ENCODE measurements at places on chromosomes 4 and X.

DNA sequence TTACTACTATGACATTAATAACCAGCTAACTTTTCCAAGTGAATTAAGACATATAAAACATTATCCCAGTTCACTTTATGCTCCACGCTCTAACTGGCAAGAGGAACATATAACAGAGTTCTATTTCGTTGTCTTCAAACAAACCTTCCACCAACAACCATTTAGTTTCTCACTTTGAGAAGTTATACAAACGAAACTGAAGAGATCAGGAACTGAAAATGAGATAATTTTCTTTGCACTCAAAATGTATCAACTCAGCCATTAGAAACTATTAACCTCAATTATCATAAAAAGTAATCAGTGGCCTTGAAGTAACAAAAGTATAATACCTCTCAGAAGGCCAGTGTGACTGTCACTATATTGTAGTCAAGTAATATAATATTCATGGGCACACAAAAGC is 70.1 kb downstream of the CHM start:
- 0 out of 3 replicates have a peak, but pooled peaks cover 7% of the 10 kb centered on the region for H3K36me3 ChIP-seq
- H3K4me1 ChIP-seq: no peaks in the 10 kb centered on the region
- DNase-seq: no peak
- no peak overlapping the region for H3K4me3 ChIP-seq

DNA sequence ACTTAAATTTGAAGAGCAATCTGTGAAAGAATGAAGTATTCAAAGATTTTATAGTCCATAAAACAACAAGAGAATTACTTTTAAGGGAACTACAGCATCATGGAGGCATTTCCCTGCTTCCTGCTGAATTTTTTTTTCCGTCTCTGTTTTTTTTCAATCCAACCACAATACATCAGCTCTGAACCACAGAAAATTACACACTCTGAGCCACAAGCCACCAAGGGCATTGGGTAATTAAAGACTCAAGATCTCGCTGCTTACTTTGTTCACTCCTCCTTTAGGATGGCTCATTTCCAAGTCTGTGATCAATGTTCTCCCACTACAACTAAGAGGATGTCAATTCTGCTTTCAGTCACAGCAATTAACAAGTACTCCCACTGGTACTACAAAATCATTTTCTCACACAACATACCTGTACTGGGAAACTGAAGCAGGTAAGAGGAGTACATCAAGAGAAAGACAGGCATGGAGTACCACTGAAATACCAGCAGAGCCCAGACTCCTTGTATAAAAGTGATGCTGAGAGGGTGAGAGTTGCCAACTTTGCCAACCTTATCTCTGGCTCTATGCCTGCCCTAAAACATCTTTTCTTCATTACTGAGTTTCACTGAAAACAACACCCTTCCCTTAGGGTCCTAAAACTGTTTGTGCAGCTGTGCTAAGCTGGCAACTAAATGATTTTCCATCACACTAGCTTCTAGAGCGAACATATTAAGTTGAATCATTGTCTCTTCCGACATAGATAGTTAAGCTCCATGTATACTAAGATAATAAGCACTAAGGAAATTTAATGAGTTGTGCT is 105.8 kb upstream of the MAGEB18 start:
- no peak for DNase-seq
- H3K4me1 ChIP-seq: no peaks in the 10 kb centered on the region
- no peak overlapping the region for H3K27ac ChIP-seq
- H3K27me3 ChIP-seq: no peaks in the 10 kb centered on the region
- H3K4me3 ChIP-seq: no peak overlapping the region

DNA sequence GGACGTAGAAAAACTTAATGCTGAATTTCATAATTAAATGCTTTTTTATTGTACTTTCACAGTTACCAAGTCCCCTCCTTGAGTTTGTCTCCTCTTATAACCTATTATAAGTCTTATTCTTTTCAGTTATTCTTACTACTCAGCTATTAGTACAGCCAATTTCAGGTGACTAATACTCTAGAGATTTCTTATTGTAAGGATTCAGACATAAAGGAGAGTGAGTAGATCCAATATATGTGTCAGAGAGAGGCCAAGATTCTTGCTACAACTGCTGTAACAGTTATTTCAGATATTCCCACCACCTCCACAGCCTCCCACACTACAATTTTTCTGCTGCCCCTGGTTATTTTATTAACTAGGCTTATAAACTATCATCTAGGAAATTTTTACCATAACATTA is 274.5 kb downstream of the GPAT3 start:
- H3K36me3 ChIP-seq: no peaks in the 10 kb centered on the region
- no peaks in the 10 kb centered on the region for H3K27me3 ChIP-seq
- H3K4me3 ChIP-seq: no peak overlapping the region
- H3K27ac ChIP-seq: no peak overlapping the region
- no peak for DNase-seq
- no peaks in the 10 kb centered on the region for H3K4me1 ChIP-seq

- H3K36me3 ChIP-seq: peaks cover 16% of the 10 kb centered on the region
- H3K4me1 ChIP-seq: no peaks in the 10 kb centered on the region
- no peak overlapping the region for H3K4me3 ChIP-seq
- DNase-seq: no peak
- H3K27me3 ChIP-seq: no peaks in the 10 kb centered on the region
These were observed 11.7 kb downstream of the GPKOW start for GRCh38 chrX:49111791-49112190.

DNA sequence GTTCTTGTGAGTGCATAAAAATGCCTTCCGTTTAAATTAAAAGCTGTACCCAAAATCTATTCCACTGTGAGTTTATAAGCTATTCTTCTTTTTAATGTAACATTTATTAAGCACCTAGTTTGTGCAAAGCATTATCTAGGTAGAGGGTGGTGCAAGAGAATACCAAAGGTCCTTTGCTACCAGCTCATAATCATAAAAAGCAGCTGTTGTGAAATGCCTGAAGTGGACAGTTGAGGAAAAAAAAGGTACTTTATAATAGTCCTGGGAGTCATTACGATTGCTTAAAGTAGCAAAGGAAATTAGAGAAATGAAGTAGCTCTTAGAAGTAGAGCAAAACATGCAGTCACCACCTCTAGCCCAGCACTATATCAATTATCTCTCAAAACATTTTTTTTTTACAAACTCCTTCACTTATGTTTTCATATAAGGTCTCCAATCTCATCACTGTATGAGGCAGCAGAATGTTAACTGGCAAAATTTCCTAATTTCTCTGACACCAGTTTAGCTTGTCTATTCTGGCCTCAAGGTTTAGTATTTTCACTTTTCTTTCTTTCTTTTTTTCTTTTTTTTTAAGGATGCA is 2.1 kb downstream of the MBNL3 start:
- H3K27ac ChIP-seq: peak overlapping the region; percentile 94
- peaks cover 72% of the 10 kb centered on the region for H3K4me1 ChIP-seq
- H3K27me3 ChIP-seq: no peaks in the 10 kb centered on the region
- H3K4me3 ChIP-seq: peak overlapping the region; percentile 71
- DNase-seq: no peak
- H3K36me3 ChIP-seq: no peaks in the 10 kb centered on the region

- no peaks in the 10 kb centered on the region for H3K27me3 ChIP-seq
- no peak for DNase-seq
- no peak overlapping the region for H3K27ac ChIP-seq
- no peaks in the 10 kb centered on the region for H3K4me1 ChIP-seq
- H3K4me3 ChIP-seq: no peak overlapping the region
- H3K36me3 ChIP-seq: no peaks in the 10 kb centered on the region
These were observed 346.6 kb downstream of the OPHN1 start for GRCh38 chrX:68086709-68087108.

DNA sequence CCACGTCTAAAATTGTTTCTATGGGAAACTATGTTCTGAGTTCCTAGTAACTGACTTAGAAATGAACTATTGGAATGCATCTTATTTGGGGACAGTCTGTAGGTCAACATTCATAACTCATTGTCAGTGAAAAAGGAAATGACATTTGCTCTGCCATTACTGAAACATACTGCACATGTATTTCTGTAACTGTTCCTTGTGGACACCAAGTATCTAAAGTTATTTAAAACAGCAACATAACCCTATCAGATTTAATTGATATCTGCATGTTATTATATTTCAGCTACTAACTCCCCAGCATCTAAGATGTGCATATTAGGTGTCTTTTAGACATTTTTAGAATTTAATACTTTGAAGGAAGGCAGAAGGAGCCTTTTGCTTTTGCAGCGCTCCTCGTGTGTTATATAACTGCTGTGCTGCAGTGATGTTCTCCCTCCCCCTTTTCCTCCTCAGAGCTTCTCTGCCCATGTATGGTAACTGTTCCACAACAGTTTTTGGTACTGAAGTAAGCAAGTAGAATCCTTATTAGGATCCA is 37.2 kb upstream of the TMEM131L start:
- peaks cover 15% of the 10 kb centered on the region for H3K4me1 ChIP-seq
- no peak overlapping the region for H3K27ac ChIP-seq

DNA sequence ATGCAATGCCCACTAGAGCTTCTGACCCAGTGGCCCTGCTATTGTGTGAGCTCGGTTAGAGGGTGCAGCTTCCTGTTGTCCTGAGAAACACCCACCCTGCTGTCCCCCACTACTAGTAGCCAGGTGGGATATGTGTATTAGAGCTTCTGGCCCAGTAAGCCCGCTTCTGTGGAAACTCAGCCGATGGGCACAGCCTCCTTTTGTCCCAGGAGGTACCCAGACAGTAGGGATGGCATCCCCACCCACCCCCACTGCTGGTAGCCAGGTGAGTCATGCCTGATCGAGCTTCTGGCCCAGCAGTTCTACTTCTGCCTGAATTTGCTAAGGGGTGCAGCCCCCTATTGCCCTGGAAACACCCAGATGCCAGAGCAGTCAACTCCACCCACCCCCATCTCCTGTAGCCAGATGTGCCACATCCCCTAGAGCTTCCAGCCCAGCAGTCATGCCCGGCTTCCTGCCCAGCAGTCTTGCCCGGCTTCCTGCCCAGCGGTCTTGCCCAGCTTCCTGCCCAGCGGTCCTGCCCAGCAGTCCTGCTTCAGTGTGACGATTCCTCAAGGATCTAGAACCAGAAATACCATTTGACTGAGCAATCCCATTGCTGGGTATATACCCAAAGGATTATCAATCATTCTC is 162.7 kb upstream of the KLF8 start:
- H3K4me3 ChIP-seq: no peak overlapping the region
- no peaks in the 10 kb centered on the region for H3K4me1 ChIP-seq
- H3K36me3 ChIP-seq: no peaks in the 10 kb centered on the region
- H3K27ac ChIP-seq: no peak overlapping the region

GRCh38 chr4:3367866-3368265 is 73.9 kb upstream of the HGFAC start:
- no peaks in the 10 kb centered on the region for H3K27me3 ChIP-seq
- no peak overlapping the region for H3K4me3 ChIP-seq
- H3K27ac ChIP-seq: no peak overlapping the region
- H3K36me3 ChIP-seq: no peaks in the 10 kb centered on the region

DNA sequence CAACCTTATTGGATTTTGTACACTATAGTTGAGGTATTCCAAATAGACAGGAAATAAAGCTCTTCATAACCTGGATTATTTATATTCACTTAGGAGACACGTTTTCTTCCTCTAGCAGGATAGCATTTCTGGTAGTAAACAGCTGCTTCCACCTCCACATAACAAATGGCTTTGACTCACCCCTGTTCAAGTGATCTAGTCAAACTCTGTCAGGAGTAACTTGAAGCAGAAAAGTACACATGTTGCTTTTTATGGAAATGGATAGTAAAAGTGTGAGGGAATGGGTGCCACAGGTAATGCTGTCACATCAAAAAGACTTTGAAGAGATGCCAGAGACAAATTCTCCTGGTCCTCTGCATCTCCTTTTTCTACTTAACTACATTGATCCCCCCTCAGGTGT is 258.7 kb upstream of the SLC7A11 start:
- DNase-seq: no peak
- no peaks in the 10 kb centered on the region for H3K4me1 ChIP-seq
- H3K27ac ChIP-seq: no peak overlapping the region
- no peak overlapping the region for H3K4me3 ChIP-seq

- no peaks in the 10 kb centered on the region for H3K36me3 ChIP-seq
- H3K27me3 ChIP-seq: no peaks in the 10 kb centered on the region
- DNase-seq: no peak
- no peak overlapping the region for H3K4me3 ChIP-seq
- H3K4me1 ChIP-seq: no peaks in the 10 kb centered on the region
These were observed 1317.4 kb upstream of the TENM3 start for GRCh38 chr4:180925805-180926204.

DNA sequence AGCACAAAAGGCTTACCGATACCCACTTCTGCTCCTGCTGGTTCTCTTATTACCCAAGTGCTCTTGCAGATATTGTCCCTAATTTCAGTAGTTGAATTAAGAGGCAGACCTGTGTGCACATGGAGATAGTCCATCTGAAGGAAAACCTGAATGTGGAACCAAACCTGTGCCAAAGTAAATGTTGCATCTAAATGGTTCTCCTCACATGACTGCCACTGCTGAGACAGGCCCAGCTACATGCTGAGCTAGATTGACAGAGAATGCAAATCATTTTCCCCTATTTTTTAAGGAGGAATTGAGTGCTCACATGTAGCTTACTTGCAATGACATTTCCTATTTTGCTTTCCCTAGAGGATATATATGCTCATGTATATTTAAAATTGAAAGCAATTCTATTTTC is 609.1 kb upstream of the TECRL start:
- H3K4me3 ChIP-seq: no peak overlapping the region
- no peak for DNase-seq
- no peaks in the 10 kb centered on the region for H3K27me3 ChIP-seq

GRCh38 chr4:77358315-77358928 is 201.4 kb downstream of the CCNG2 start:
- H3K4me3 ChIP-seq: no peak overlapping the region
- no peak overlapping the region for H3K27ac ChIP-seq
- no peaks in the 10 kb centered on the region for H3K27me3 ChIP-seq
- H3K4me1 ChIP-seq: no peaks in the 10 kb centered on the region

GRCh38 chrX:109841869-109842579 is 109.0 kb upstream of the ACSL4 start:
- peaks cover 59% of the 10 kb centered on the region for H3K4me1 ChIP-seq
- H3K4me3 ChIP-seq: no peak overlapping the region
- no peak overlapping the region for H3K27ac ChIP-seq
- H3K36me3 ChIP-seq: no peaks in the 10 kb centered on the region
- no peak for DNase-seq

GRCh38 chrX:95346856-95347255 is 1337.8 kb upstream of the DIAPH2 start:
- H3K36me3 ChIP-seq: no peaks in the 10 kb centered on the region
- no peak overlapping the region for H3K4me3 ChIP-seq
- H3K27me3 ChIP-seq: no peaks in the 10 kb centered on the region
- DNase-seq: peak; percentile 0
- H3K4me1 ChIP-seq: no peaks in the 10 kb centered on the region
- no peak overlapping the region for H3K27ac ChIP-seq

DNA sequence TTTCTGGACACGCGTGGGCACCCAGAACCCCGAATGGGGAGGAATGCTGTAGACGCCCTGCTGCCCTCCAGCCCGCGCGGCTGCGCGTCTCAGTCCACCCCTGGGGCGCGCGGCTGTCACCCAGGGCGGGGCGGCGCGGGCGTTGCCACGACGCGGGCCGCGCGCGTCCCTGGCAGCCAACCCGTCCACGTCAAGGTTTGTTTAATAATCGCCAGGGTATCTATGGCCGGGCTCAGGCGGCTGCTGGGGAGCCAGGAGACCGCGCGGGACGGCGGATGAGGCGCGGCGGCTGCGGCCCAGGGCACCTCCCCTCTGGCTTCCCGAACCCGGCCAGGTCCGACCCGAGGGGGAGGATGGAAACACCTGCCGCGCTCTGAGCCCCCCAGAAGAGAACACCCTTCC is at the start of gene SPATA18:
TSS of gene SPATA18 (plus strand) at position 92 of the 402 bp plus-strand sequence. CDS start 401 bp downstream, outside the sequence.
- H3K27me3 ChIP-seq: no peaks in the 10 kb centered on the region
- peak within 1 kb of the TSS; percentile 86 for H3K4me3 ChIP-seq
- H3K4me1 ChIP-seq: peaks cover 21% of the 10 kb centered on the region
- no peaks in the 10 kb centered on the region for H3K36me3 ChIP-seq
- DNase-seq: no peak
